Fibroblast of skin of left quadriceps (primary cell): ENCODE measurements at places on chromosomes 6 and 20.

- DNase-seq, result no peak
Measured at GRCh38 chr6:168116438-168116974, 37.5 kb upstream of the FRMD1 start.

GRCh38 chr6:208938-209337 is 83.3 kb upstream of the DUSP22 start:
- DNase-seq, result no peak

DNA sequence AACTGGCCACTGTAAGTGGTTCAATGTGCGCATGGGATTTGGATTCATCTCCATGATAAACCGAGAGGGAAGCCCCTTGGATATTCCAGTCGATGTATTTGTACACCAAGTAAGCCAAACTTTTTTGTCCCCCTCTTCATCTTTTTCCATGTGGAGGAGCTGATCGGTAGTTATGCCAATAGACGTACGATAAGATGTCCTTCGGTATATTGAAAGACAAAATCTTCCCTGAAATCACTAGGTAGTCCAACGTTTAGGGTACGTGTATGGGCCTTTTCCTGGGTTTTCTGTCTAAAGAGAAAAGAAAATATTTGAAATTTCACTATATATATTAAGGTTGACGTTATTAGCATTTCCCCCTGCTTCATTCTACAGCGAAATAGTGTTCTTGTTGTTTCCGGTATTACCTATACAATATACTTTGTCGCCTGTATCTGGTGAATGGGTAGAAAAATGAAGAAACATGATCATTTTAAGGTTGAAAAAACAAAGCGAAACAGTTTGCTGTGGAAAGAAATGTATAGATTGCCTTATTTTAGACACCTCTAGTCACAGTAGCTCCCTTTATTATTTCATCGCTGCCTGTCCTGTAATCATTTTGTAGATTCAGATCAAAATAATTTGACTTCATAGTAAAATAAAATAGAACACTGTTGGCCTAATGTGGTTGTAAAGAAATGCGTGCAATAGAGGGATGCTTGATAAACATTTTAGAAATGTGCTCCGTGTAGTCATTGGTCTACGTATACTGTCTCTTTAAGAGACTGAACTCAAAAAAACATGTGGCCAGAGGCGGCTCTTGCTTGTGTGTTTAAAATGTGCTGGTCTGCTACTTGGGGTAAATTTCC is 1.5 kb downstream of the LIN28B start:
- DNase-seq, result no peak

GRCh38 chr6:37187321-37188022 is 17.5 kb downstream of the PIM1 start:
- DNase-seq, result no peak

- DNase-seq, result no peak
Measured at GRCh38 chr20:49914310-49915117, 815 bp downstream of the SPATA2 start.

- no peak for DNase-seq
Measured at GRCh38 chr20:15256676-15257568, 919.5 kb upstream of the FLRT3 start.

DNA sequence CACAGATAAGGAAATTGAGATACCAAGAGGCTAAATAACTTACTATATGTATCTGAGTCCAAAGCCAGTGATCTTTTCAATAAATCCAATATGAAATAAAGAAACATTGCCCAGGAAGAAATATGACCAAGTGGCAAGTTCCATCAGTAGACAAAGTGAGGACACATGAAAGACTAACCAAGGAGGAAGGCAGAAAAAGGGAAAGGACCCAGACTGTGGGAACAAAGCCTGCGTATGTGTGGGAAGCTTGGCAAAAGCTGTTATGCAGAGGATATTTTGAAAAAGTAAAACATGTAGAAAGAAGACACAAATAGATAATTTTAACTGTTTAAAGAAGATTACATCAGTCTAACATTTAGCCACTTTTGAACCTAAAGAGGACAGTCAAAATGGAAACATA is 264.4 kb upstream of the PRDM1 start:
- no peak for DNase-seq

GRCh38 chr6:169841907-169842606 is 90.6 kb downstream of the ERMARD start:
- no peak for DNase-seq

GRCh38 chr20:17752459-17752858 is 52.7 kb downstream of the BANF2 start:
- no peak for DNase-seq

GRCh38 chr6:108260126-108260808 is 573 bp downstream of the SNX3 start:
- DNase-seq, result no peak

DNA sequence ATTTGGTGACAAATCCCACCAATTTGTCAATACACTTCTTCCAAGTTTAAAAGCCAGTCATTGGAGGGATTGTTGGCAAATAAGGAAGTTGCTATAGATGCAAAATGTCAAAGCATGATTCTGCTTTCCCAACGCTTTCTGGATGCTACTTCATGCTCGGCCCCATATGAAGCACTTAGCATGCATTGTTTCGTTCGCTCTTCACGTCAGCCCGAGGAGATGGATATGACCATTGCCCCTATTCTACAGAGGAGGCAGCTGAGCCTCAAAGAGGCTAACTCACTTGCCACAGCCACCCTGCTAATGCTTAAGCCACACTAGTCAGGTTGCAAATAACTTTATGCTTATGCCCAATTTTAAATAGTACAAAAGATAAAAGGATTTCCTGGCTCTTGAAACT is 2.8 kb upstream of the NXT1 start:
- DNase-seq, result no peak

DNA sequence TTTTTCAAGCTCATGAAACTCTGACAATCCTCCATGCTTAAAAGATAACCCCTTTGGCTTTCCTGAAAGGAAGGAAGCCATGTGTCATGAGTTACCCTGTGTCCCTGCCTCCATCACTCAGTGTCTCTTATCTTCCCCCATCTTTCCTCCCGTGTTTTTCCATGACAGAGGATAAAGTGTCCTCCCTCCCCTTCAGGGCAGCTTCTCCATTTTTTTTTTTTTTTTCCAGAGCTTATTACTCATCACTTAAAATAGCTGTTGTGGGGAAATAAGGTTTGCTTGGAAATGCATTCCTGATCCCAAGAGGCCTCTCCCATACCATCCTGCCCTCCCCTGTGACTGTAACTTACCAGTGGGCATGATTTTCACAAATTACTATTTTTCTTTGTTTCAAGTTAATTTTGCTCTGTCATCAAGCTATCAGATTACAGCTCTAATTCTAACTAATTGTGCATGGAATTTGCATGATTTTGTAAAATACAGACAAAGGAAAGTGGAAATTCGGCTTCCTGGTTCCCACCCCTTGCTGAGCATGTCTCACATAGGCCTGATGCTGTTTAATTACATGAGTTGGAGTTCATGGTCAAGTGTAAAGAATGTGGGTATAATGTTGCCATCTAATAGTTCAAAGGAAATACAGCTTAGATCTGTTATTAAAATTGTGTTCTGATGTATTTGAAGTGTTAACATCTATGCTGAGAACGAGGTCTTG is 614.5 kb upstream of the FLRT3 start:
- peak; percentile 58 for DNase-seq

DNA sequence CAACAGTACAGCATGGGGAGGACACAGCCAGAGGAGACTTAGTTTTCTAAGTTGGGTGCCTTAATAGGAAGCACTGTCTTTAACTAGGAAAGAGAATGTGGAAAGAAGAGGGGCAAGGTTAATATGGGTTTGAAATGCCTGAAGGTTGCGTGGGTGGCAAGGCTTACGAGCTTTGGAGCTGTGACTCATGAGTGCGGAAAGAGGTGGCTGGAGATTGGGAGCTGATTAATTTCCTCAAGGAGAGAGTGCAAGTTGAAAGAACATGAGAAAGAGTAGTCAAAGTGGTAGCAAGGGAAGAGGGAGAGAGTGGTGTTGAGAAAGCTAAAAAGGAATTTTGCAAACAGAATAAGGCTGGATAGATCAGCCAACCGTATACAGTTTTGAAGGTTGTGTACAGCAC is 315.1 kb upstream of the PRND start:
- DNase-seq, result peak; percentile 51

GRCh38 chr20:3704087-3704486 is 8.3 kb downstream of the SIGLEC1 start:
- DNase-seq, result no peak

GRCh38 chr6:14021449-14021848 is 96.1 kb upstream of the CD83 start:
- DNase-seq, result no peak

- DNase-seq, result no peak
Measured at GRCh38 chr20:56945057-56945456, 316.0 kb downstream of the TFAP2C start.
